ENCODE measurements at places on chromosomes 3 and 15.

GRCh38 chr3:57230006-57230405 lies 2.5 kb downstream of the APPL1 start:
- DNase-seq, result no peak

GRCh38 chr3:22159004-22159695 lies 408.1 kb upstream of the ZNF385D start:
- no peak for DNase-seq

GRCh38 chr15:64029633-64030032 lies 16.7 kb downstream of the DAPK2 start:
- DNase-seq, result no peak

GRCh38 chr3:169687603-169688002 lies 24.1 kb upstream of the MECOM start:
- DNase-seq, result no peak

- no peak for DNase-seq
Observed at GRCh38 chr15:94252906-94253491, 21.6 kb downstream of the MCTP2 start.

DNA sequence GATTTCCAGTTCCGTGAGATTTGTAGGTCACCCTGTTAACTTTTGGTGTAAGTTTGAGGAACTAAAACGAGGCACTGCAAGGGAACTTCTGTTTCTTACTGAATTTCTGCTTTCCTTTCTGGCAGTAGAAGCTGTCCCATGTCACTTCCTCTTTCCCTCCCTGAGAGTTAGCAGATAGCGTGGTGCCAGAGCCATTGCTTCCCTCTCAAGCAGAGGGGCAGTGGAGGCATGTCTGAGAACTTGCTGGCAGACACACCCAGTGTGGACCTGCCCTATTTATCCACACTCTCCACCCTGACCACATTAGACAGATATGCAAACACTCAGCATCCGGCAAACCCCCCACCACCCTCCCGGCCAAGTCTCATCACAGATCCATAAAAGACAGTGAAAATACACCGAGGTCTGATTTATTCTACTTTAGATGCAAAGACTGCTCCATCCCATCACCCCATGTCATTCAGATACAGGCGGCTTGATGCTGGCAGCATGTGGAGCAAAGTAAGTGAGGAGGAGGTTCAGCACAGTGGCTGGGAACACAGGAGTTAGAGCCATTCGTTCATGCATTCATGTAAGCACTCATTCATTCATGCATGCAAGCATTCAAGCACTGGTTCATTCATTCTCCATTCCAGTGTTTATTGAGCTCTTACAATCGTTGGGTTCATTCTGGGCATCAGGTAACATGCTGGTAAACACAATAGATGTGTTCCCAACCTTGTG lies 324.7 kb downstream of the SHQ1 start:
- peak; percentile 59 for DNase-seq

DNA sequence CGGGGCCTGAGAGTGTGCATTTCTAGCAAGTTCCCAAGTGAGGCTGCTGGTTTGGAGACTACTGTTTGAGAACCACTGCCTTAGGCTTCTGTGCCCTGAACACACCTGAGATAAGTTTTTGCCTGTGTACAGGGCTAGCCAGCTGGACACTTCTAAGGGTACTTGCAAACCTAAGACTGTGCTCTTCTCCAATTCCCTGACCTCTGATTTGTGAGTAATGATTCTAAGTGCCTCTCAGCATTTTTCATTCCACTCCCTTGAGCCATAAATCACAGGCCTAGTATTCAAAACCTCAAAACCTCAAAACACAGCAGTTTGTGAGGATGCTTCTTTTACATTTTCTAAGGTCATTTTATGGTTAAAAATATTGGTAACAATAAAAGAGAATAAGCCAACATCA lies 148.4 kb downstream of the CHST2 start:
- DNase-seq, result no peak

GRCh38 chr3:195196266-195196665 lies 74.7 kb downstream of the XXYLT1 start:
- DNase-seq, result peak; percentile 37

GRCh38 chr15:63519041-63519440 lies 14.6 kb downstream of the USP3 start:
- no peak for DNase-seq

- DNase-seq, result no peak
Observed at GRCh38 chr3:46713898-46714552, 3.6 kb downstream of the PRSS50 start.

- DNase-seq, result no peak
Observed at GRCh38 chr15:57624730-57625129, 33.0 kb downstream of the MYZAP start.

DNA sequence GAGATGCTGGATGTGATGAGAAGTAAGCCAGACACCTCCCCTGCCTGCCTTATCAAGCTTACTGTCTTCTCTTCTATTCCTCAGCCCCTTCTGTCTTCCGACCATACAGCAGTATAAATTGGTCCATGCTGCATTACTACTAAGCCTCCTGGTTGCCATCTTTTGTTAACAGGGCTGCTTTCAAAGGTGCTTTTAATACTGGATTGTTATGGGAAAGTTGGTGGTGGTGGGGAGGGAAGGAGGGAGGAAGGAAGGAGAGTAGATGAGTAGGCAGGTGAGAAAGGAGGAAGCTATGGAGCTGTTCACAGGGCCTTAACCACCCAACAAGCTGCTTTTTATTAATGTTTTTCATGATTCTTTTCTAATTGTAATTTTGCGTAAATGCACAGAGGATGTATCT lies 114.9 kb downstream of the SLC25A26 start:
- no peak for DNase-seq

DNA sequence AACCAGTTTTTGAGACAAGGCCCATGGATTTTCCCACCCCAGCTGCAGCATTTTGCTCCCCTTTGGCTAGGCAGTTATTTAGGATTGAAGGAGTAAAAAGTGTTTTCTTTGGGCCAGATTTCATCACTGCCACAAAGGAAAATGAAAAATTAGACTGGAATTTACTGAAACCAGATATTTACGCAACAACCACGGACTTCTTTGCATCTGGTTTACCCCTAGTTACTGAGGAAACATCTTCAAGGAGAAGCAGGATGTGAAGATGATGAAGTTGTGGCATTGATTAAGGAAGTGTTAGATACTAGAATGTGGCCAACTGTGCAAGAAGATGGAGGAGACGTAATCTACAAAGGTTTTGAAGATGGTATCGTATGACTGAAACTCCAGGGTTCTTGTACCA lies 165.2 kb upstream of the MYRIP start:
- DNase-seq, result no peak

- DNase-seq, result no peak
Observed at GRCh38 chr3:186365202-186365974, 3.4 kb upstream of the DGKG start.

- DNase-seq, result no peak
Observed at GRCh38 chr3:178900029-178900646, 171.5 kb downstream of the ZMAT3 start.

- DNase-seq, result no peak
Observed at GRCh38 chr3:55574671-55575070, 87.6 kb upstream of the WNT5A start.
